ENCODE measurements at places on chromosomes 7 and 10.

DNA sequence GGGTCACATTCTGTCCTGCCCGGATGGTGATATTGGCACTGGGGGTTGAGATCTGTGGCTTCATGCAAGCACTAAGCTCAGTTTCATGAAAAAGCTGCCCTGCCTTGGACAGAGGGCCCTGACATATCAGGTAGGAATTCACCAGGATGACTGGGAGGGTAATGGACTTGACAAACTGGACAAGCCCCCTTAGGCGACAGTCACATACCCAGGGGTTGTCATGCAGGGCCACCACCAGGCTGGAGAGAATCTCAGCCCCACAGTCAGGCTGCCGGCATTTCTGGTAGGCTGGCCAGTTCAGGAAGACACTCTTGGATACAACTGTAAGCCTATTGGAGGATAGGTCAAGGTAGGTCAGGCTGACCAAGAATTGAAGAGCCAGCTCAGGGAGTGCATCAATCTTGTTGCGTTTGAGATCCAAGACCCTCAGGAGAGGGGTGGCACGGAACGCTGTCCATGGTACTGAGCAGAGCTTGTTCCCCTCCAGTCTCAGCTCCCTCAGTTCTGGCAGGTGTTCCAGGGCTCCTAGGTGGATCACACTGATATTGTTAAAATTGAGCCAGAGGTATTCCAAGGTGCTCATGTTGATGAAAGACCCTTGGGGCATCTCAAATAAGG, 824 bp downstream of the LRIT2 start:
- no peak for DNase-seq

DNA sequence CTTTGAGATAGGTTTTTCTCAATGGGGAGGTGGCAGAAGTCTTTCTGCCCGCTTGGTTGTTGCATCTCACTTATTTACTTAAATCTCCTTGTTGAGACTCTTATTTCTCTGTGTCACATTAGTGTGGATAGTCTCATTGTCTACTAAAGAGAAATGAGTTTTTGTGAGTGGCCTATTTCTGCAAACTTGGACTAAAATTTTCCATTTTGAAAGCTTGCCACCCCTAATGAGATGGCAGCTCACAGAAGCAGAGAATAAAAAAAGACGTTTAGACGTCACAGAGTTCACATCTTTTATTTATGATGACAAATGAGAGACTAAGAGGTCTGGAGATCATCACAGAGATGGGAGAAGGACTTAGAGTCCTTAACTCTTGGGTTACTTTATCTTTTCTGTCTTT, 262.7 kb upstream of the PHYHIPL start:
- no peak for DNase-seq

GRCh38 chr10:27138277-27138676, 15.9 kb downstream of the YME1L1 start:
- DNase-seq: no peak

DNA sequence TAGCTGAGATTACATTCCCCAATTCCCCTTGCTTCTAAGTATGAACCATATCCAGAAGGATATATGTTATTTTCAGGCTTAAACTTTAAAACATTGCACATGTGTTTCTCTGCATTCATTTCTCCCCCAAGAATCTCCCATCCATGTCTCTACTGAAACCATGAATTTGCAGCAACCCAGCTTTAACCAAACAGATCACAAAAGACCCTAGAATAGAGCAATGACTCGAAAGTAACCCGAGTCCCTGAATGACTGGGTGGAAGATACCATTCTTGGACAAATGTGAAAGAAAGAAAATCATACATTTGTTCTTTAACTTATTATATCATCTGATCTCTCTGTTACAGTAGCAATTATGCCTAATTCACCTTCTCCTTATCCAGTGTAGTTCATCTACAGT, 278.7 kb downstream of the IPMK start:
- DNase-seq: no peak

- DNase-seq: no peak
Measured at GRCh38 chr7:147182874-147183273, 1066.3 kb downstream of the CNTNAP2 start.

DNA sequence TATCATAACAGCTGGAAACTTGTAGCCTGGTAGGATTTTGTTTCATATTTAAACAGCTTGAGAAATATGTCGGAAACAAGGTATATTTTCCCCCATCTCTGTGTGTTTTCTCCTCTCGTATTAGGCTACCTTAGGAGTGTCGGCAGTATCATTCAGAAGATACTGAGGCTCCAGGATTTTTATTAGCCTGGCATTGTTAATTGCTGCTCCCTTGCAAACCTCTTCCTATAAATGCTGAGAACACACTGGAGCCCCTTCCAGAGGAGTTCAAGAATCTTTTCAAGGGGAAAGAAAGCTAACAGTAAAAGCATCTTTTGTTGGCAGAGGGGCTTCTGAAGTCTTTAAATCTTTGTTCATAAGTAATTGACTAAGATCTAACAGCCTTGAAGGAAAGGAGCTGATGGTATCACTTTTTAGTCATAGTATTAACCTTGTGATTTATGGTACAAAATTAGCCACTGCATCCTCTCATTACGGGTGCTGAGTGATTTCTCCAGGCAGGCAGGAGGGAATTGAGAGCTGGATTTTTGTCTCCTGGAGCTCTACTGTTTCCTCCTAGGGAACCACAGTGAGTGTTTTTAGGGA, 998.7 kb downstream of the LRMDA start:
- DNase-seq: no peak

Measured in CD4-positive, alpha-beta T cell treated with Interleukin-15 for 1 hour (primary cell).